M059J (cell line): ENCODE measurements at places on chromosomes 11 and 22.

DNA sequence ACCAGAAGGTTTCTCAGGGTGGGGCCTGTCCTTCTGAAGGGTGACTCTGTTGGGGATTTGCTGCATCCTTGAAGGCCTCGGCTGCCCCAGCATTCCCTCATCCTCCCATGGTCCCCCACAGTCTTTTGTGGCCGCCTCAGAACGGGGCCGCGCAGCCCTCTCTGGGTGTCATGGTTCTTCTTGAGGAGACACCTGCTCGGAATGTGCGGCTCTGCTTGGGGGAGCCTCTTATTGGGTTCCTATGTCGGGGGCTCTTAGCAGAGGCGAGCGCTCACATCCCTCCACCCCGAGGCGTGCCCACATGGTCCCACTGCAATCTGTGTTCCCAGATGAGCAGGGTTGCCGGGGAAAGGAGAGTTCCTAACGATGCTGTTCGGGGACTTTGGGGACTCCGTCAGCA, 1008.4 kb downstream of the BRD1 start:
- no peak for DNase-seq

- no peak for DNase-seq
Measured at GRCh38 chr11:70828593-70829082, 423.7 kb downstream of the SHANK2 start.

GRCh38 chr22:45341498-45341897, 31.8 kb downstream of the FAM118A start:
- no peak for DNase-seq

GRCh38 chr11:118304227-118304567, 333 bp upstream of the CD3E start:
- no peak for DNase-seq

GRCh38 chr11:62673196-62673525, 1.1 kb upstream of the LBHD1 start:
- DNase-seq, result no peak

- DNase-seq, result no peak
Measured at GRCh38 chr11:31323145-31323544, 46.4 kb downstream of the DCDC1 start.

- no peak for DNase-seq
Measured at GRCh38 chr11:121613724-121614123, 161.0 kb upstream of the SORL1-AS1 start.

- DNase-seq, result no peak
Measured at GRCh38 chr11:38598418-38598817, 2000.4 kb upstream of the RAG2 start.

- DNase-seq, result no peak
Measured at GRCh38 chr22:36897611-36898010, 15.8 kb upstream of the CSF2RB start.

- no peak for DNase-seq
Measured at GRCh38 chr11:80842246-80842645, 1401.4 kb upstream of the TENM4 start.

- DNase-seq, result peak; percentile 86
Measured at GRCh38 chr22:26968859-26969523, 311.6 kb downstream of the MIAT start.

- no peak for DNase-seq
Measured at GRCh38 chr22:37439347-37439746, 12.1 kb upstream of the ELFN2 start.

DNA sequence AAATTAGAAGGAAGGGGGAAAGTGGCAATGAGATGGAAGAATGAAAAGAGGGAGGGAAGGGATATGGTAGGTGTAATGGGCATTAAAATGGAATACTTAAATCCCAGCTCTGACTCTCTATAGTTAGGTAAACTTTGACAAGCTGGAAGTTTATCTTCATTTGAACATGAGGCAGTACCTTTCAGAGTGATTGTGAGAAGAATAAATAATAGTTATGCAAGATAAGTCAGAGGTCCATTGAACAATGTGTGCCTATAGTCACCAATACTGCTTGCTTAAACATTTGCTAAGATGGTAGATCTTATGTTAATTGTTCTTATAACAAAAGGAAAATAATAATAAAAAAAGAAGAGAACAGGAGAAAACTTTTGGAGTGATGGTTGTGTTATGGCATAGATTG, 545.8 kb upstream of the CCDC90B start:
- no peak for DNase-seq

- peak; percentile 39 for DNase-seq
Measured at GRCh38 chr11:75270896-75271418, 30.4 kb downstream of the TPBGL start.

GRCh38 chr11:130414107-130415080, 14.0 kb downstream of the ADAMTS8 start:
- peak; percentile 29 for DNase-seq

GRCh38 chr11:19628018-19628417, 84.6 kb upstream of the NAV2 start:
- DNase-seq, result peak; percentile 98

- no peak for DNase-seq
Measured at GRCh38 chr22:48800886-48801607, 1026.6 kb downstream of the BRD1 start.

DNA sequence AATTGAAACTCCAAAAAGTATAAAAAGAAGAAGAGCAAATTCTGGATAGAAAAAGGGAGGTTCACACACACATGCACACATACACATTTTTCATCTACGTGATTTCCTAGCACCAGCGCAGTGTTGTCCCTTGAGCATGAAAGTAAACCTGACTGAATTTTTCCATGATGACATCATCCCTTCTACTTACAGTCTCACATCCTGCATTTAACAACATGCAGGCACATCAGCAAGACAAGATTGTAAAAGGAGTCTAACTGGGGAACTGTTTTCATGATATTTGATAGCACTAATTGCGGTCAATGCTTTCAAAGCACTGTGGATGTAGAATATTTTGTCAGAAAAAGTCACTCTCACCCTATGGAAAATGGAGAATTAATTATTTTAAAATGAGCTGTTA, 36.6 kb downstream of the GAS2 start:
- peak; percentile 83 for DNase-seq

DNA sequence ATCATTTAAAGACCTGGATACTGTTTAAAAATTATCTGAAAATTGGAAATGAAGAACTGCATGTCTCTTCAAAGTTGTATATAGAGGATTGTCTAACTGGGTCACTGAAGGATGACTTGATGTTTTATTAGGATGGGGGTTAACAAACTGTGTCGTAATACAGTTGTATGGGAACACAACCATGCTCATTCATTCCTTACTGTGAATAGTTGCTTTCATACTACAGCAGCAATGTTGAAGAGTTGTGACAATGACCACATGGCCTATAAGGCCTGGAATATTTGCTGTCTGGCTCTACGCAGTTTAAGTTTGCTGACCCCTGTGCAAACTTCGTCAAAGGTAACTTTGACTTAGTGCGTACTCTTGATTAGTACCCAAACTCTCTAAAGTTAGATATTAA, 38.4 kb downstream of the FDX1 start:
- DNase-seq, result no peak
